ENCODE measurements at places on chromosomes 4 and X. TPM values are rescaled to one million over a fixed set of nuclear protein-coding genes. Genes with fewer than 3 reads are reported as not detected.

The PDLIM3 gene
- total RNA-seq, result not detected

The GALNTL6 gene
- not detected for total RNA-seq

The CSAG1 gene
- not detected for total RNA-seq

The ANXA10 gene
- total RNA-seq, result not detected

The NAA11 gene
- total RNA-seq, result not detected

The AMTN gene
- not detected for total RNA-seq

The RAPGEF2 gene
- total RNA-seq, result 17.3 TPM

The PRSS12 gene
- total RNA-seq, result not detected

The PNMA5 gene
- total RNA-seq, result not detected

DNA sequence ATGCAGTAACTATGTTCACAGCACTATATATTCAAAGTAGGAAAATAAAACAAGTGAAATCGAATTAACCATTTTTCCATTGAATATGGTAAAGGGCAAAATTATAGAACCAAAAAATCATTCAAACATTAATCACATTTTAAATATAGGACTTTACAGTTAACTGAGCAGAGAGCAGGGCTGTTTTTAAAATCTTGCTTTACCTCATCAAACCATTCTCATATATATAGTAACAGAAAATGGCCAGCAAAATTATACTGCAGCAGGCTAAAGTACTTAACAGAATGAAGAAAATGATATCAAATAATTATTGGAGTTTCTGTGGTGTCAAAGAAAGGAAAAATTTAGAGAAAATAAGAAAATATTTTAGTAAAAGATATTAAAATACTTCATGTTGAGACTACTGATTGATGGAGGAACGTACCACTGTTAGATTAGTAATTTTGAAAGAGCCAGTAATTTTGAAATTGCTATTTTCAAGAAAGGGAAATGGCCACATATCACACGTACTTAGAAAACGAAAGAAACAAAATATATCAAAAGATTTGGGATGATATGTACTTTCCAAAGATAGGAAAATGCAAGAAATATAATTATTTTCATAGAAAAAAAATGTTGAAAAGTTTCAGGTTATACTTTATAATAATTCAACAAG lies 813.7 kb downstream of the DMD start:
- H3K27ac ChIP-seq, result no peak overlapping the region
- H3K4me3 ChIP-seq, result no peak overlapping the region
- no peaks in the 10 kb centered on the region for H3K36me3 ChIP-seq

DNA sequence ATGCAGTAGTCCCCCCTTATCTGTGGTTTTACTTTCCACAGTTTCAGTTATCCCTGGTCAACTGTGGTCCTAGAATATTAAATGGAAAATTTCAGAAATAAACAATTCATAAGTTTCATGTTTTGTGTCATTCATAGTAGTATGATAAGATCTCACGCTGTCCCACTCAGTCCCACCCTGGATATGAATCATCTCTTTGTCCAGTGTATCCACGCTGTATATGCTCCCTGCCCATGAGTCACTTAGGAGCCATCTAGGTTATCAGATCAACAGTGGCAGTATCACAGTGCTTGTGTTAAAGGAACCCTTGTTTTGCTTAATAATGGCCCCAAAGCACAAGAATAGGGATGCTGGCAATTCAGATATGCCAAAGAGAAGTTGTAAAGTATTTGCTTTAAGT lies 16.2 kb upstream of the SYTL4 start:
- H3K27ac ChIP-seq, result no peak overlapping the region
- H3K4me3 ChIP-seq, result no peak overlapping the region
- no peaks in the 10 kb centered on the region for H3K36me3 ChIP-seq
- peaks cover 13% of the 10 kb centered on the region for H3K27me3 ChIP-seq
- H3K4me1 ChIP-seq, result no peaks in the 10 kb centered on the region

DNA sequence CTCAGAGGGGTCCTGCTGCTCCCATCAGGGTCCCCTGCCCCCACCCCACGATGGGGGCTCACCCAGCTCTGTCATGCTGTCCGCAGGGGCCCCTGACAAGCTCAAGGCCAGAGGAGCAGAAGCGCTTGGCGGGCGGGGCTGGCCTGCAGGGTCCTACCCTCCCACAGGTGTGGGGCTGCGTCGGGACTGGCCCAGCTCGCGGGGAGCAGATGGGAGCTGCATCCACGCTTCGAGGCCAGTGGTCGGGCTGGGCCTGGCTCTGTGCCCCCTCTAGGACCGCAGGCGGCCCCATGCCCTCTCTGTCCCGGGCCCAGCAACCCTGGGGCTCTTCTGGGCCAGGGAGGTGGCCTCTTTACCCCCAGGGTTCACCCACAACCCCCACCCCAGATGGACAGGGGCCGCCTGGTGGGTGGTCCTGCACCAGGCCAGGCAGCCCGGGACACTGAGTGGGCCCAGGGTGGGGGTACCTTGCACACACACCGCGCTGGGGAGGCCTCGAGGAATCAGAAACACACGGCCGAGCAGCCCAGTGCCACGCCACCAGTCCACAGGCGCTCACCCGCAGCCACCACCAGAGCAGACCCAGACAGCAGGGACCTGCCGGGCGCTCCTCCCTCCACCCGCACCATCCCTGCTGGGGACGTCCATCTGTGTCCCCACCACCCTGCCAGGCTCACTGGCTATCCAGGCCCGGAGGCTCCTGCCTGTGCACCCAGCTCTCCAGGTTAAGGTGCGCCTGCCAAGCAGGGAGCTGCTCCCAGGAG lies 30.0 kb downstream of the TACC3 start:
- no peaks in the 10 kb centered on the region for H3K36me3 ChIP-seq
- no peak overlapping the region for H3K27ac ChIP-seq
- no peak overlapping the region for H3K4me3 ChIP-seq
- H3K27me3 ChIP-seq, result no peaks in the 10 kb centered on the region
- no peak for DNase-seq

- H3K4me1 ChIP-seq, result peaks cover 5% of the 10 kb centered on the region
- H3K36me3 ChIP-seq, result peaks cover 4% of the 10 kb centered on the region
- DNase-seq, result no peak
- H3K27ac ChIP-seq, result no peak overlapping the region
Observed at GRCh38 chrX:32455704-32456103, 755.6 kb downstream of the DMD start.

GRCh38 chrX:19739683-19740082 lies 147.7 kb downstream of the SH3KBP1 start:
- H3K4me3 ChIP-seq, result no peak overlapping the region
- H3K4me1 ChIP-seq, result peaks cover 67% of the 10 kb centered on the region
- H3K36me3 ChIP-seq, result peaks cover 19% of the 10 kb centered on the region
- peak; percentile 48 for DNase-seq
- H3K27me3 ChIP-seq, result no peaks in the 10 kb centered on the region

DNA sequence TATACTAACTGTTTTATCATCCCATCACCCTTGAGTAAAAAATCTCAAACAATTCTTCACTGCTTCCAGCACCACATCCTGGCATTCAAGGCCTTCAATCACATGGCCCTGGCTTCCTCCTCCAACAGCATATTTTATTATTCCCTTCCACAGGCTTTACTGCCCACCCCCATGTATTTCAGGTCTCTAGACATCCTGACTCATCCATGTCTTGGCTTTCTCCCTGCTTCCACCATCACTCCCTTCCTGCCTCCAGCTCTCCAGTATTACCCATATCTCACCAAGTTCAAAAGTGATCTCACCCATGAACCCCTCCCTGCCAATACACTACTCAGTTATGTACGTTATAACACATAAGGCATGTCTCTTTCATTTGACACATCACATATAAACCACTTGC lies 34.7 kb upstream of the PLAC1 start:
- peaks cover 3% of the 10 kb centered on the region for H3K4me1 ChIP-seq
- H3K27ac ChIP-seq, result no peak overlapping the region
- H3K36me3 ChIP-seq, result no peaks in the 10 kb centered on the region
- DNase-seq, result no peak
- no peak overlapping the region for H3K4me3 ChIP-seq

- no peaks in the 10 kb centered on the region for H3K27me3 ChIP-seq
- H3K36me3 ChIP-seq, result no peaks in the 10 kb centered on the region
Observed at GRCh38 chr4:61336488-61336887, 136.4 kb downstream of the ADGRL3 start.

- H3K27ac ChIP-seq, result no peak overlapping the region
- H3K4me3 ChIP-seq, result no peak overlapping the region
- no peaks in the 10 kb centered on the region for H3K27me3 ChIP-seq
- H3K36me3 ChIP-seq, result no peaks in the 10 kb centered on the region
- H3K4me1 ChIP-seq, result no peaks in the 10 kb centered on the region
Observed at GRCh38 chrX:151725338-151725614, 9.3 kb upstream of the CNGA2 start.

DNA sequence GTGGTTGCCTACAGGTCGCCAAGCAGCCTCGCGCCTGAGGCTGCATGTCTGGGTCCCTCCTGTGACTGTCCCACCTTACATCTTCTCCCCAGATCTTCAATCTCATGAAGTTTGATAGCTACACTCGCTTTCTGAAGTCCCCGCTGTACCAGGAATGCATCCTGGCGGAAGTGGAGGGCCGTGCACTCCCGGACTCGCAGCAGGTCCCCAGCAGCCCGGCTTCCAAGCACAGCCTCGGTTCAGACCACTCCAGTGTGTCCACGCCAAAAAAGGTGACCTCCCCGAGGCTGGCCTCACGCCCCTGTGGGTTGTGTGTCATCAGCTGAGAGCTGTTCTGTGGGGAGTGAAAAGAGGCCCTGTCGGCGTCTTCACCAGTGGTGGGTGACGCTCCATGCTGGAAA lies 24.9 kb upstream of the HGFAC start:
- no peaks in the 10 kb centered on the region for H3K27me3 ChIP-seq
- DNase-seq, result no peak
- no peaks in the 10 kb centered on the region for H3K4me1 ChIP-seq
- no peaks in the 10 kb centered on the region for H3K36me3 ChIP-seq

DNA sequence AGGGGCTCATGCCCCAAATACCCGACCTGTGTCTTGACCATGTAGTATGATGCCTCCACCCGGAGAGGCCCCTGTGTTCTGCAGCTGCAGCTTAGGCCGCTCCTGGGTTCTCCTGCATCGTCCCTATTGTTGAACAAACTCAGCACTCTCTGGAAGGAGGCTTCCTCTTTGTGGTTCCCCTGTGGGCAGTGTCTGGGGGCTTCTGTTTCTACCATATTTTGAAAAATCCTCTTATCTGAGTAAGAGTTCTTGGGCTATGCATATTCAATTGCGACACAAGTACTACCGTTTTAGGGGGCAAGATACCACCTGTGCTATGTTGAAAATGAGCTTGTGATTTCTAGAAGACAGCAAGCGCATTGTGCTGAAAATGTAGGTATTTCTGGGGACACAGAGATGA lies 276.6 kb downstream of the DHRSX start:
- no peak for DNase-seq
- H3K27me3 ChIP-seq, result no peaks in the 10 kb centered on the region
- H3K36me3 ChIP-seq, result peaks cover 20% of the 10 kb centered on the region
- no peak overlapping the region for H3K4me3 ChIP-seq

GRCh38 chr4:186606591-186606992 lies 51.2 kb upstream of the MTNR1A start:
- no peak for DNase-seq

DNA sequence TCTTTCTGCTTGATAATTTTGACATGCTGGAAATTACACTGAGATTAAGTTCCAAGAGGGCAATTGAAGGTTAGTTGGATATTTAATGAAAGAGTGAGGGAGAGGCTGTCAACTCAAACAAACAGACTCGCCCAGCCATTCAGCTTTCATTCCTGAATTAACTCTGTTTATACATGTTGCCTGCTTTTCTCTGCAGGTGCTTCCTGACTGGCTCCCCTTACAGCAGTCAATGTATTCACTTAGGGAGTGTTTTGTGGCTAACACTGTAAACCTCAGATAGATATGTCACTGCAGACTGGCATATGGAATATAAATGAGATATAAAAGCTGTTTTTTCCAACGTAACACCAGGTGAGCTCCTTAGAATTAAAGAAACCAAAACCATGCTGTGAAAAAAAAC lies 28.7 kb downstream of the TMPRSS11A start:
- no peak for DNase-seq
- peaks cover 3% of the 10 kb centered on the region for H3K4me1 ChIP-seq
- H3K4me3 ChIP-seq, result no peak overlapping the region
- H3K27ac ChIP-seq, result no peak overlapping the region
- no peaks in the 10 kb centered on the region for H3K36me3 ChIP-seq
- peaks cover 19% of the 10 kb centered on the region for H3K27me3 ChIP-seq

- H3K36me3 ChIP-seq, result no peaks in the 10 kb centered on the region
- no peak overlapping the region for H3K4me3 ChIP-seq
- H3K27me3 ChIP-seq, result no peaks in the 10 kb centered on the region
- DNase-seq, result no peak
Observed at GRCh38 chrX:33132569-33132968, 78.8 kb downstream of the DMD start.

DNA sequence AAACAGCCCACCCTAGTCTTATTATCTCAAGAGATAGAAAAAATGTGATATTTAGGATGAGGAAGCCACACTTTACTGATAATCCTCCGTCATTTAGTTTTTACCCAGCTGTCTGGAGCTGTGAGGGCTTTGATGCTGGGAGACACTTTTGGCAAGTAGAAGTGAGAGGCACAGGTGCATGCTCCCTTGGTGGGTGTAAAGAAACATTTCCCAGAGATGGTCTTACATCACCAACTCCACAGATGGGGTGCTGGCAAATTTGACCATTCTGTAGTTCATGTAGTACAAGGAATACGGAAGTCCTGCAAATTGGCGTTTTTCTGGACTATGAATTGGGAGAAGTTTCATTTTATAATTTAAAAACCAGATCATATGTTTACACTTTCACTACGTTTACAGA lies 28.5 kb downstream of the TRIM61 start:
- H3K4me1 ChIP-seq, result peaks cover 2% of the 10 kb centered on the region
- no peaks in the 10 kb centered on the region for H3K36me3 ChIP-seq
- no peak overlapping the region for H3K27ac ChIP-seq
- no peak for DNase-seq
- H3K27me3 ChIP-seq, result peaks cover 27% of the 10 kb centered on the region

- no peaks in the 10 kb centered on the region for H3K36me3 ChIP-seq
- H3K4me1 ChIP-seq, result no peaks in the 10 kb centered on the region
- H3K27ac ChIP-seq, result no peak overlapping the region
- DNase-seq, result no peak
- no peak overlapping the region for H3K4me3 ChIP-seq
Observed at GRCh38 chrX:1106478-1107210, 105.8 kb downstream of the CRLF2 start.

DNA sequence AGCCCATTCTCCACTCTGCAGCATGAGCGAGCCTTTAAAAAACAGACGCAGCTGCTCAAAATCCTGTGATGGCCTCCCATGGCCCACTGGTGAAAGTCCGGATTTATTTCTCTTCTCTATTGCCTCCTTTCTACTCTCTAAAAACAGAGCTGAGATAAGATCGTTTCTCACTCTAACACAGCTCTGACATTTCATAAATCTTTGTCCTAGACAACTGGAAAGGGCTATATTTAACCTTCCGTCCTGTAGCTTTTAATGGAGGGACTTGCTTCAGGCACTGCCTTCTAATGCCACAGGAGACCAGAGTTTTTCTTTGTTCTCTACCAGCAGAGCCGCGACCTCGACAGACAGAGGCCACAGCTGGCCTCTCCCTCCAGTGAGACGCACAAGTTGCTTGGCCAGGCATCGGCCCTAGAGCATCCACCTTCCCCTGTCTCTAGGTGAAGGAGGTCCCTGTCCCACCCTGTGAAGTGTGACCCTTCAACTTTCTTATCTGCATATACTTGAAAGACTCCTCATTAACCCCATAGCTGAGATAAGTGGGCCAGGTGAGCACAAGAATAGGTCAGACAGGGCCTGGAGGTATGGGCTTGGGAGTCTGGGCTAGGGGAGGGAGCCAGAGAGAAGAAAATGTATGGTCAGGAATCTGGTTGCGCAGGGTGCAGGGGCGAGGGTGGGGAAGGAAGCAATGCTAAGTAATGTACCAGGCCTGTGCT lies 50.0 kb downstream of the RTL5 start:
- no peak for DNase-seq
- H3K27me3 ChIP-seq, result peaks cover 6% of the 10 kb centered on the region
- H3K4me1 ChIP-seq, result peaks cover 9% of the 10 kb centered on the region

Data from activated CD8-positive, alpha-beta memory T cell treated with anti-CD3 and anti-CD28 coated beads, Interleukin-2, amount 10 ng/mL, durations not matched to agents 7 days and 5 days (primary cell).